CD14-positive monocyte (primary cell): ENCODE measurements at places on chromosomes 3 and 15. TPM values are rescaled to one million over a fixed set of nuclear protein-coding genes. Genes with fewer than 3 reads are reported as not detected.

GRCh38 chr3:39808467-39809180 lies 785 bp upstream of the MYRIP start:
- peaks cover 7% of the 10 kb centered on the region for H3K4me1 ChIP-seq
- H3K27ac ChIP-seq: no peak overlapping the region
- H3K4me3 ChIP-seq: no peak overlapping the region
- peaks cover 47% of the 10 kb centered on the region for H3K27me3 ChIP-seq
- no peaks in the 10 kb centered on the region for H3K36me3 ChIP-seq
- no peak for DNase-seq

- DNase-seq: no peak
- H3K27me3 ChIP-seq: no peaks in the 10 kb centered on the region
- no peak overlapping the region for H3K27ac ChIP-seq
- H3K36me3 ChIP-seq: no peaks in the 10 kb centered on the region
- H3K4me3 ChIP-seq: no peak overlapping the region
Observed at GRCh38 chr15:56837273-56837672, 81.2 kb upstream of the TCF12 start.

DNA sequence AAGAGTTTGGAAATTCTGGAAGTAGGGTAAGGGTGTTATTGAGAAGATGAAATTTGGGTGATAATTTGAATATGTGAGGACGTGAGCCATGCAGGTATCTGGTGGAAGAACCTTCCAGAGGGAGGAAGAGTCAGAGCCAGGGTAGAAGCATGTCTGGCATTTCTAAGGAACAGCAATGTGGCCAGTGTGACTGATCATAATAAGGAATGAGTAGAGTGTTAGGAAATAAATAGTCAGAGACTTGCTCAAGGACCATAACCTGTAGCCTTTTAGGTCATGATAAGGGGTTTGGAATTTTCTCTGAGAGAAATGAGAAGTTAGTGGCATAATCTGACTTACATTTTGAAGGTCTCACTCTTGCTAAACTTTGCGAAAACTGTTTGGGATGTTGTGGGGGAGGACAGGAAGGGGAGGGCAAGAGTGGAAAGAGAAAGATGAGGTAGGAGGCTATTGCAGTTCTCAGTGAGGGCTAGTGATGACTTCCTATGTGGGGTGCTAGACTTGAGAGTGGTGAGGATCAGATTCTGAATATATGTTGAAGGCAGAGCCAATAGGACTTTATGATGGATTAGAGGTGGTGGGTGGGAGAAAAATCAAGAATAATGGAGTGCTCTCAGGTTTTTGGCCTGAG lies 568.3 kb downstream of the AGBL1 start:
- no peak for DNase-seq
- no peaks in the 10 kb centered on the region for H3K27me3 ChIP-seq
- no peaks in the 10 kb centered on the region for H3K36me3 ChIP-seq
- H3K27ac ChIP-seq: no peak overlapping the region
- H3K4me3 ChIP-seq: no peak overlapping the region

DNA sequence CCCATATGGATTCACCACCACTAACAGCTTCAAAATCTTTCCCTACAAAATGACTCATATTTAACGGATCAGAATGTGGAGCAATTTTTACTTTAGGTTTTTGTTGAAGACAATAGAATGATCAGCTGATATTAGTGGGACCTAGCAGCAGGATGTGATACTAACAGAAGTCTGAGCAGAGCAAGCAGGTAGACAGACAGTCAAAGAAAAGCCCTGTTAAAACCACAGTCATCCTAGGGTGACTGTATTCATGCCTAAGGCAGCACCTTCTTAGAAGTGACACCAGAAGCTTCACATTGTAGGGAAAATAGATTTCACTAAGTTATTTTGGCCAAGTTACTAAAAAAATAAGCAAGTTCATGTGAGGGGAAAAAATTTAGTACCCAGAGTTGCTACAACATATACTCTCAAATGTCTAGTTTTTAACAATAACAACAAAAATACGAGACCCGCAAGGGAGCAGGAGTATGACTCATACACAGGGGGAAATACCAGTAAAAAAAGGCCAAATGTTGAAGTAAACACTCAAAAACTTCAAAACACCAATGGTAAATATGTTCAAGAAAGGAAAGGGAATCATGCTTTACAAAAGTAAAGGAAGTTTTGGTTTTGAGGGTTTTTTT lies 590.9 kb downstream of the EPHA3 start:
- H3K27me3 ChIP-seq: no peaks in the 10 kb centered on the region
- no peak overlapping the region for H3K4me3 ChIP-seq
- no peak for DNase-seq
- no peaks in the 10 kb centered on the region for H3K4me1 ChIP-seq

DNA sequence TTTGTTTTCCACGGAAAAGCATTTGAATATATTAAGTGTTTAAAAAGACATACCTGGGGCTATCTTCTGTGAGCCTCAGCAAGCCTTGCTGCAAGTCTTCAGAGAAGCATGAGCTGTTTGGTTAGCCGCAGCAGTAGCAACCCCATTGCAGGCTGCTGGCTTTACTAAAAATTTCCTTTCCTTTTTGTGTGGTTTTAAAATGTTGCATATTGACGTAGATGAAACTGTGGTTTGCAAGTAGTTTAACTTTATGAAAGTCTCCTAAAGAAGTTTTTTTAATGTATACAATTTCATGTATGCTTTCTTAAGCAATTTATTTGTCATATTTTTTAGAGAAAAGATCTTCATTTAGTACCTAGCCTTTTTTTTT lies at the start of gene GPR171:
TSS of gene GPR171 (minus strand) at position 166 of the 370 bp plus-strand sequence. CDS start 3,830 bp downstream, outside the sequence.
- no peaks in the 10 kb centered on the region for H3K27me3 ChIP-seq
- no peak within 1 kb of the TSS for H3K4me3 ChIP-seq
- DNase-seq: no peak
- no peaks in the 10 kb centered on the region for H3K36me3 ChIP-seq
- no peaks in the 10 kb centered on the region for H3K4me1 ChIP-seq

GRCh38 chr3:47846880-47847248 lies 43.9 kb downstream of the DHX30 start:
- no peak overlapping the region for H3K27ac ChIP-seq
- peaks cover 100% of the 10 kb centered on the region for H3K36me3 ChIP-seq
- H3K27me3 ChIP-seq: no peaks in the 10 kb centered on the region
- no peak for DNase-seq
- H3K4me1 ChIP-seq: no peaks in the 10 kb centered on the region

GRCh38 chr15:90680371-90680935 lies 36.7 kb upstream of the BLM start:
- no peak overlapping the region for H3K4me3 ChIP-seq
- H3K27me3 ChIP-seq: no peaks in the 10 kb centered on the region
- H3K4me1 ChIP-seq: peaks cover 2% of the 10 kb centered on the region
- H3K27ac ChIP-seq: no peak overlapping the region
- no peaks in the 10 kb centered on the region for H3K36me3 ChIP-seq

DNA sequence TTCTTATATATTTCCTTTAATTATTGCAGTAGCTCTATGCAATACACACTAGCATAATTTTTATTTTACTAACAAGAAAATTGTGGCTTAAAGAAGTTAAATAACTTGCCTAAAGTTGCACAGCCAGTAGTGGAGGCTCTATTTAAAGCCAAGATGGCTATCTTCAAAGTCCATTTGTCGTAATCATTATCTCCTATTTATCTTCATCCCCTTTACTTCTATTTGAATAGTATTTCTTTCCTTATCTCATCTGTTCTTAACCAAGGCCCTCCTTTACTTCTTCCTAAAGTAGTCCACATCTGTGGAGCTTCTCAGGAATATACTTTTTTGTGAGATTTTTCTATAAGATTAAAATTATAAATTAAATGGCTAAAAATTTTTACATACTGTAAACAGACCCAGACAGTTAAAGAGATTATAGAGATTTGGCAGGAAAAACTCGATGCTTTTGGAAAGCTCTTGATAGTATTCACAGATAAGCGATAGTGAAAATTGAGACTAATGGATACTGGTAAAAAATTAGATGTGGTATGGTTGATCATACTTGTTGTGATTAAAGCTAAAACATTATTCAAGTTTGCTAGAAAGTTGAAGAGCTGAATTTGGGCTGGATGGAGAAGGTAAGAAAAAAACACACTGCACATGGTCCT lies 129.2 kb downstream of the ZNF609 start:
- H3K36me3 ChIP-seq: no peaks in the 10 kb centered on the region
- no peak overlapping the region for H3K27ac ChIP-seq
- no peaks in the 10 kb centered on the region for H3K27me3 ChIP-seq
- H3K4me1 ChIP-seq: peaks cover 9% of the 10 kb centered on the region
- DNase-seq: no peak
- H3K4me3 ChIP-seq: no peak overlapping the region

DNA sequence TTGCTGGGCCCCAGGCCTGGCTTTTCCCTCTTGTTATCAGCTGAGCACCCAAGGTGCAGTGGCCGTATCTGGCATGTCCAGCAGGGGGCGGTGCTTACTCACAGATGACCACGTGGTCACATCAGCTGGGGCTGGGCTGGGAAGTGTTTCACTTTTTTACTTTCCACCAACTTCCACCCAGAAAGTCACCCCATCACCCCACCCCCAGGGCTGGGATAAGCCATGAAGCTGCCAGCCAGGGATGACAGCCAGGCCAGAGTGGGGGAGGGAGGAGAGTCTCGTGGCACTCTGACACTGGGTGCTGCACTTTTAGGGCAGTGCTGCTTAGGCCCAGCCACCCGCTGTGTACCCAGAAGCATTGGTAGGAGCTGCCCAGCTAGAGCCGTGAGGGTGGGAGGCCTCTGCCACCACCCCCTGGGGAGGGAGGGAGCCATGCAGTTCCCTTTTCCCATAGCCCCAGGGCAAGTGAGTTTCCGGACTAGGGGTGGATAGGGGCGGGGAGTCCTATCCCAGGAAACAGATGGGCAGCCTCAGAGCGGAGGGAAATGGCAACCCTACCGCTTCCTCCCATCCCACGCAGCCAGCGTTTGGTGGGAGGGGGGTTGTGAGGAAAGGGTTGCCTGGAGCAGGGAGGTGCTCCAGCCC lies 6.1 kb downstream of the PPCDC start:
- no peaks in the 10 kb centered on the region for H3K27me3 ChIP-seq
- peak overlapping the region; percentile 84 for H3K27ac ChIP-seq
- H3K4me1 ChIP-seq: peaks cover 71% of the 10 kb centered on the region
- H3K36me3 ChIP-seq: no peaks in the 10 kb centered on the region
- DNase-seq: peak; percentile 90

- H3K27ac ChIP-seq: peak overlapping the region; percentile 64
- peaks cover 56% of the 10 kb centered on the region for H3K4me1 ChIP-seq
- peaks cover 89% of the 10 kb centered on the region for H3K36me3 ChIP-seq
- no peaks in the 10 kb centered on the region for H3K27me3 ChIP-seq
- no peak overlapping the region for H3K4me3 ChIP-seq
- DNase-seq: peak; percentile 53
Observed at GRCh38 chr15:74799255-74799855, 13.3 kb upstream of the LMAN1L start.

- H3K4me3 ChIP-seq: no peak overlapping the region
- H3K27me3 ChIP-seq: no peaks in the 10 kb centered on the region
- H3K4me1 ChIP-seq: no peaks in the 10 kb centered on the region
- DNase-seq: no peak
- no peaks in the 10 kb centered on the region for H3K36me3 ChIP-seq
Observed at GRCh38 chr15:28977377-28978010, 91.7 kb downstream of the APBA2 start.

- peaks cover 40% of the 10 kb centered on the region for H3K4me1 ChIP-seq
- H3K27me3 ChIP-seq: peaks cover 4% of the 10 kb centered on the region
- DNase-seq: peak; percentile 2
- H3K4me3 ChIP-seq: peak overlapping the region; percentile 85
- H3K27ac ChIP-seq: no peak overlapping the region
Observed at GRCh38 chr3:32817257-32817557, 590 bp upstream of the TRIM71 start.

- H3K36me3 ChIP-seq: no peaks in the 10 kb centered on the region
- H3K4me3 ChIP-seq: no peak overlapping the region
- DNase-seq: no peak
- H3K27me3 ChIP-seq: no peaks in the 10 kb centered on the region
Observed at GRCh38 chr15:42110367-42110766, 16.0 kb upstream of the PLA2G4D start.

DNA sequence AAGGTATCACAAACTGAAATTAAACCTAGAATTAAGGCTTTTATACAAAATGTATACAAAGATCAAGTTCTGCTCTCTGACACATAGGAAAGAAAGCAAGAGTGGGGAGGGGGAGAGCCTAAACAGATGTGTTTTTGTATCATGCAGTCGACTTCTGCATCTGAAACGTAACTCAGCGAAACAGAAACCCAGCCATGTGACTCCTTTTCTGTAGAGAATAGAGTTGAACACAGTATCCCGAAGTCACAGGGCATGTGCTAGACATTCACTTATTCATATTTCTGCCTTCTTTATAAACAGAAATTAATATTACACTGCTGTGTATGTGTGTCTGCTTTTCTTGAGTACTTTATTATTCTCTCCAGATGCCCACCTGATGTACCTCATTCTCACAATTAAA lies 121.0 kb downstream of the PDZRN3 start:
- H3K27me3 ChIP-seq: no peaks in the 10 kb centered on the region
- H3K36me3 ChIP-seq: no peaks in the 10 kb centered on the region
- no peak for DNase-seq
- H3K27ac ChIP-seq: no peak overlapping the region

GRCh38 chr3:29153811-29154210 lies 127.1 kb upstream of the RBMS3 start:
- H3K27ac ChIP-seq: no peak overlapping the region
- H3K4me3 ChIP-seq: no peak overlapping the region
- no peaks in the 10 kb centered on the region for H3K27me3 ChIP-seq
- H3K36me3 ChIP-seq: no peaks in the 10 kb centered on the region
- no peaks in the 10 kb centered on the region for H3K4me1 ChIP-seq
- DNase-seq: no peak

DNA sequence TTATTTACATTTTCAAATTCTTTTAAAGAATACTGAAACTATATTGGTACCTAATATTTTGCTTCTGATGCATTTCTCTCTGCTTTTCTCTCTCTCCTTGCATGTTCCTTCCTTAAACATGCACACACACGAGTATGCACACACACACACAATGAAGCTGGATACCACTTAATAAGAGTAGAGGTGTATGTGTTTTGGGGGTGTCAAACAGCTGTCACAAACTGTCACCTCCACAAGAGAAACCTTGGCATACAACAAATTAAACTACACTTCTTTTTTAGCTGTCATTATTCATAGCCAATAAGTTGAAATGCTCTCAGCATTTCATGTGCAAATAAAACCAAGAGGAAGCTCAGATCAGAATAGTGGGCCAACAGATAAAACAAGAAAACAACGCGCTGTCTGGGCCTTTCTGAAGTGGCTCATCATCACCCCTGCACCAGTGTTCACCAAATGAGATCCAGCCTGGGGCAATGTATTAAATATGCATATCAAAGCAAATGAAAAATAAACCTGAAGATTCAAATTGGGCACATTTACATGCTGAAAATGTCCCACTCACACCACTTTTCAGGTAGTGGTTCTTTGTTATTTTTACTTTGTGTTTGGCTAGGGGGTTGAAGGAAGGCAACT lies 9.7 kb downstream of the MEIS2 start:
- no peaks in the 10 kb centered on the region for H3K36me3 ChIP-seq
- DNase-seq: no peak
- H3K4me3 ChIP-seq: no peak overlapping the region
- H3K27ac ChIP-seq: no peak overlapping the region
- no peaks in the 10 kb centered on the region for H3K4me1 ChIP-seq

GRCh38 chr3:27279123-27279522 lies 90.1 kb downstream of the NEK10 start:
- H3K27ac ChIP-seq: no peak overlapping the region
- H3K36me3 ChIP-seq: no peaks in the 10 kb centered on the region
- H3K27me3 ChIP-seq: no peaks in the 10 kb centered on the region
- no peaks in the 10 kb centered on the region for H3K4me1 ChIP-seq
- DNase-seq: no peak

- H3K4me3 ChIP-seq: no peak overlapping the region
- H3K4me1 ChIP-seq: no peaks in the 10 kb centered on the region
- H3K36me3 ChIP-seq: no peaks in the 10 kb centered on the region
- H3K27ac ChIP-seq: no peak overlapping the region
- no peak for DNase-seq
Observed at GRCh38 chr15:57727031-57727430, 20.5 kb downstream of the POLR2M start.

The SEMA6D gene
- not detected in 2 replicates for polyA plus RNA-seq

The SI gene
- polyA plus RNA-seq: not detected in 2 replicates

The STRIT1 gene
- not detected for polyA plus RNA-seq

The CHMP2B gene
- 14.1 and 20.2 TPM in 2 replicates for polyA plus RNA-seq

The ADIPOQ gene
- not detected in 2 replicates for polyA plus RNA-seq

The SLC6A11 gene
- polyA plus RNA-seq: not detected
